ENCODE measurements at places on chromosomes 7 and 10.
A peak's percentile ranks its signal among the peaks of the same experiment; 100 is the strongest.

DNA sequence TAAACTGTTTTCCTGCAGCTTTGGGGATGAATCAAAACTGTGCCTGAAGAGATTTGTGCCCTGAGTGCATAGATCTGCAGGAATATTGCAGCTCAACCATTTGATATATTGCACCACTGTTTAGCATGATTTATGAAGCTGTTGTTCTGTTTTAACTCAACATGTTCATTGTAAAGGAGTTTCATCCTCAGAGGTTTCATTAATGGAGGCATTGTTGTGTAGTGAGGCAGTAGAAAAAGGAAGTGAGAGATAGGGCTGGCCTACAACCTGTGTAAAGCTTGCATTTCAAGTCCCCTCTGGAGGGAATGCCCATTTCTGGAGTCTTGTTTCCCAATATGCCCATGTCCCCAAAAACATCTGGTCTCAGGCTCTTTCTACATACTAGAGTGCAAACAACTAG is 67.5 kb downstream of the DNAJC12 start:
- DNase-seq, result no peak

DNA sequence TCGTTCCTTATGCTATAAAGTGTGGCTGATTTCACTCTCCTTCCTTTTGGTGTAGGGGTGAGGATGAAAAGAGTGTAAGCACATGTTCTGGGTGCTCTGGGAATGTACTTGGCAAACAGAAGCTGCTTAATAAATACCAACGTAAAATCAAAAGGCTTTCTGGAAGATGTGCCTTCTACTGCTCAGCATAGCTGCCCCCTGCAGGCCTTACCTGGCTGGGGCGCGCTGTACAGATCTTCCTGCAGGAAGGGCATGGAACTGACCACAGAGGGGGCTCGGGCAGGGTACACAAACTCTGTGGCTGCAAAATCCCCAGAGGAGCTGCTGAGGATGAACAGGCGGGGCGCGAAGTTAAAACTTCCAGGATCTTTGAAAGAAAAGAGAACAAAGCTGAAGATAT is 169.4 kb downstream of the SVIL start:
- no peak for DNase-seq

GRCh38 chr10:99941942-99942820 is 67.6 kb downstream of the DNMBP start:
- DNase-seq, result no peak

- DNase-seq, result no peak
Observed at GRCh38 chr7:78702770-78703169, 750.7 kb downstream of the MAGI2 start.

DNA sequence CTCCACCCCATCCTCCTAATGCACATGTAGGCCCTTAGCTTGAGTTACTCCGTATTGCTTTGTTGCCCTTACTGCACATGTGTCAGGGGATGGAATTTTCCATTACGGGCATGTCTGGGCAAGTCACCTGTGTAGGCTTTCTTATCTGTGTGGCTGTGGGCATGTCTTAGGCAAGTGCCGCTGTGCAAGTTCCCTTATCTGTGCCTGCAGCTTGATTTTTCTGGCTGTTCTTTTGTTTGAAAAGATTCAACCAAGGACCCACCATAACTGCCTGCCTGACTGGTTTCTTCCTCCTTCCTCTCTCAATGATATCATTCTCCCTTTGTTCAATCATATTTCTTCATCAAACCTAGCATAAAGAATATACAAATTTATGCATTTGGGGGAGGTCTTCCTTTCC is 88.5 kb downstream of the AKR1D1 start:
- no peak for DNase-seq

DNA sequence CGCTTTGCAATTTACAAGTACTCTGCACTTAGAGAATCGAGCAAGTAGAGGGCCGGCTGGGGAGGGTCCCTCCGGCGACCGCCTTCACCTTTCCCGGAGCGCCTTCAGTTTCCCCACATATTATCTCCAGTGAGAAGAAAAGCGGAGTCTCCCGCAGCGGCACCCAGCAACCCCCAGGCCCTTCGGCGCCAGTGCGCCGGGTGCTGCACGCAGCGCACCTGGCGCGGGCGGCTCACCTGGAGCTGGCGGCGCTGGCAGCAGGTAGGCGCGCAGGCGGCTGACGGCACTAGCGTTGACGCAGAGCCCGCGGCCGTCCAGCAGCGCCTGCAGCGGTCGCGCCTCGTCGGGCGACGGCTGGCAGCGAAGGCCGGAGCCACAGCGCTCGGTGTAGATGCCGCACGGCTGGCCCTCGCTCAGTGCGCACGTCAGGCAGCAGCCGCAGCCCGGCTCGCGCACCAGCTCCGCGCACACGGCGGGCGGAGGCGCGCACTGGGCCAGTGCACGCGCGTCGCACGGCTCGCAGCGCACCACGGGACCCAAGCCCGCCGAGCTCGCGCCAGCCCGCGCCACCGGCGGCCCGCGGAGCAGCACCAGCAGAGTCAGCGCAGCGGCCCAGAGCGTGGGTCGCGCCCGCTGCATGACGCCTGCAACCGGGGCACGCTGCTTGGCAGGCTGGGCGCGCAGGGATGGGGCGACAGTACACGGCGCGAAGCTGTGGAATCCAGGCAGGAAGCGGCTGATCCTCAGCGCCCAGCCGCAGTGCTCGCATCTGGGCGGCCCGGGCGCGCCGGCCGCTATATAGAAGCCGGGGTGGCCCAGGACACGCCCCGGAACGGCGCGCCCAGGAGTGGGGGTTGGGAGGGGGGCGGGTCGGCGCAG is at the start of gene IGFBP3:
Gene IGFBP3, minus strand, starts transcription at position 771 of the 879 bp plus-strand sequence. Its CDS starts 132 bp downstream, at position 639.
- no peak for DNase-seq

DNA sequence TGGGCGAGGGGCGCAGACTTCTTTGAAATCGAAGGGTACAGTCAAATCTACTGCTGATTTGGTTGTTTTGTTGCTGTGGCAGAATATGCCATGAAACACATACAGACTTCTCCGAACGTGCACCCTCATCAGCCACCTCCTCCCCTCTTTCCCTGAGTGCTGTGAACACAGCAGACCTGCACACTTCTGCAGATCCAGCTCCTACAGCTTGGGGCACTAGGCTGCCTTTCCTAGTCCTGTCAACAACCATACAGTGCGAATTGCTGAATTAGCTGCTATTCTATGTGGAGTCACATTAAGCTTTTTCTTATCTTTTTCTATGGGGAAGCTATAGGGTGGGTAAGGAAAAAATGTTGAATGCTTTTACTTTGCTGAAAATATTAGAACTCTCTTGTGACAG is 57.5 kb downstream of the COL17A1 start:
- DNase-seq, result no peak

- no peak for DNase-seq
Observed at GRCh38 chr7:27220440-27220955, 20.6 kb upstream of the HOXA13 start.

- no peak for DNase-seq
Observed at GRCh38 chr7:13198727-13199126, 511.3 kb downstream of the ARL4A start.

DNA sequence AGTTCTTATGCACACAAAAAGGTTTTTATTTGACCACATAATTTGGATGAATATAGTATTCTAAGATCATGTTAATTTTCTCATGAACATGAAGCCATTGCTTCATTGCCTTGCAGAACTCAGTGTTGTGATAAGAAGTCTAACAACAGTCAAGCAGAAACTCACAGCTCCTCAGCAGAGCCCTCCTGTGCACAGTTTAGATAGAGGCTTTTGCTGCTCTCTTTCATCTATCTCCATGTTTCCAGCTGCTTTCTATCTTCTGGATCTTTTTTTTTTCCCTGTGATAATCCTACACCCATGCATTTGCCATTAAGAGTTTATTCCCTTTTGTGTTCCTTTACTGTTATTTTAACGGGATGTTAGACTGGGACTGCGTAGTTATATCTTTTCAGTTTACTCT is 557.7 kb upstream of the LRRTM3 start:
- DNase-seq, result no peak

GRCh38 chr10:70584909-70585544 is 17.5 kb downstream of the PRF1 start:
- DNase-seq, result peak; percentile 25

GRCh38 chr10:96410296-96410695 is 51.5 kb upstream of the OPALIN start:
- no peak for DNase-seq

GRCh38 chr7:14717816-14718215 is 184.7 kb downstream of the DGKB start:
- peak; percentile 69 for DNase-seq

- no peak for DNase-seq
Observed at GRCh38 chr7:134823400-134823799, 44.0 kb downstream of the CALD1 start.

DNA sequence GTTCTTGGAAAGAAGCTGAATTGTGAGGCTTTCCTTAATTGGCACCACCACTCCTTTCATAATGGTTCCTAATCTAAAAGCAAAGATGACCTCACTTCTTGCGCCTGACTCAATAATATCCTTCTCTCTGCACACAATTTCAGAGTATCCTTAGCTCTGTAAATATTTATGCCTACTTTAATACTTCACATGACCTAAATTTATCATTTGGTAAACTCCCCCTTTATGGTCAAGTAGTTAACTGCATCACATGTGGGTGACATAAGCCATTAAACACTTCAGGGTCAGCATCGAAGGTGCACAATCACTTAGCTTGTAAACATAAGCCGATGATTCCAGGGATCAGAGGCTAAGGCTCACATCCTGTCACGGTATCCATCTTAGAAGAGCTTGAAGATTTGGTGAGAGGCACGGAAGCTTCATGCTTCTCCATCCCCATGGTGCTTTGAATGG is 7.3 kb upstream of the RHOBTB1 start:
- no peak for DNase-seq

GRCh38 chr10:97892939-97893338 is 43.3 kb downstream of the GOLGA7B start:
- no peak for DNase-seq

DNA sequence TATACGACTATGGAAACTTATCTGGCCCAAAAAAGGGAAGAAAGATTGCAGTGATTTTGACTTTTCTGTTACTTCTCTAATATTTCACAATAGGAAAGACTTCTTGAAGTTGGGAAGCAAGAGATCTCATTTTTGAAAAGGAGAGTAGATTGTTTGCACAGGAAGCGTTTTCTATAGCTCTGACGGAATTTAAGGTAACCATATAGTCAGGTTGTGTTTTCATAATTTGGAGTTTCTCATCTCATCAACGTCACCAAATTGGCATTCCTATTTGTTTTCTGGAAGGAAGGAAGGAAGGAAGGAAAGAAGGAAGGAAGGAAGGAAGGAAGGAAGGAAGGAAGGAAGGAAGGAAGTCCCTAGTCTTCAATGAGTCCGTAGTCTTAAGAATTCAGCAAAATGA is 732.0 kb downstream of the XPNPEP1 start:
- DNase-seq, result no peak

DNA sequence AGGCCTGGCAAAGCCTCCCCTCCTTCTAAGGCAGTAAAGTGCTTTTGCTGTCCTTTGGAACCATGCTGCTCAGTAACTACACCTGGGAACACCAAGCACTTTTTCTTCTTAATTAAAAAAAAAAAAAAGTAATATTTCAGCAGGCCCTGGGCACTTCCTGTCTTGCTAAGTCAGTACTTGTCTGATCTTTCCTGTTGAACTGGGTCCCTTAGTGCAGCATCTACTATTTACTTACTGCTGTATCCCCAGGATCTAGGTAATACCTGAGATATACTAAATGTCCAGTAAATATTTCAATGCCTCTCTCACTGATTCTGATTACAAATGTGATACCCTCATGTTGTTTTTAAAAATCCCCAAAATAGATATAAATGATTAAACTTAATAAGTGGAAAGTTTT is 77.4 kb downstream of the PPP1R3C start:
- DNase-seq, result no peak

GRCh38 chr7:127290801-127291361 is 38.1 kb upstream of the GRM8 start:
- DNase-seq, result no peak

GRCh38 chr10:3402187-3402751 is 229.7 kb upstream of the PITRM1 start:
- DNase-seq, result no peak

- no peak for DNase-seq
Observed at GRCh38 chr7:69896121-69896520, 297.8 kb downstream of the AUTS2 start.

DNA sequence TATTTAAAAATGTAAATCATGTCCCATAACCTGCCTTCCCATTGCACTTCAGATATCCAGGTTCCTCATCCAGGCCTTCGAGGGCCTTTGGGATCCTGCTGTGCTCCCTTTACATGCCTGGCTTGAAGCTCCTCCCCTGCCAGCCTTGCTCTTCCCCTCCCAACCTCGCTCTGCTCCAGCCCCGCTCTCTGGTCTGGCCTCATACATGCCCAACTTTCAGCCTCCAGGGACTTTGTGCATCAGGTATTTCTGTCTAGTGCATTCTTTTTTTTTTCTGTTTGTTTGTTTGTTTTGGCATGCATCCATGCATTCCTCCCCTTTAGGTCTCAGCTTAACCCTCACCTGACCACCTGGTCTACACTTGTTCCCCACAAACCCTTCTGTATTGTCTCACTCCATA is 160.3 kb downstream of the SNX10 start:
- no peak for DNase-seq

DNA sequence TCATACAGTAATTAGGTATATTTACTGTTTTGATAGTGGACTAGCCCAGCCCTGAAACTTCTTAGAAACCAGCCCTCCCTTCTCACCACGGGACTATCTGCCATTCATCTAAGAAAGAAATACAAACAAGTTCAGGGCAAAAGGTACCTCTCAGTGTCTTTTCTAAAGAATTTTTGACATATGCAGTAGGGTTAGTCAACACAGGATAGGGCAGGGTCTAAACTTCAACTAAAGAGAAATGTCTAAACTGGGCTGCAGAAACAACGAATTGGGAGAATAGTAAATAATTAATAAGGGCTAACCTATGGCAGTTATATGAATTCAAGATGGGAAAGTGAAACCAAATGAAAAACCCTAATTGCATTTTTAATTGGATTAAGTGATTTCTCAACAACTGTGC is 496.6 kb downstream of the INHBA start:
- no peak for DNase-seq

DNA sequence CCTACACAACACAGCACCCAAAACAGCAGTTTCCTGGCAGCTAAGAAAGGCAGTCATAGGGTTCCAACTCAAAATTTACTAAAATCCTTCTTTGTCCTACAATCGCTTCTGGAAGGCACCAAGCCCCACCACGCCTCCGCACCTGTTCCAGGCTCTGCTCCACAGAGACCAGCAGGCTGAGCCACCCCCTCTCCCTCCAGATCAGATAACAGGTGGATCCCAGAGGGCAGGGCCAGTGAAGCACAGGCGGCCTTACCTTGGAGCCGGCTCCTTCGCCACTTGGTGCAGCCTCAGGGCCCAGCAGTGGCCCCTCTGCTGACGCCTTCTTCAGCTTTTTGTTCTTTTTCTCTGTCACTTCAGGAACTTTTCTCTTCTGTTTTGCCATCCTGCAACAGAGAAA is 33.0 kb downstream of the ZFAND2A start:
- DNase-seq, result no peak

- no peak for DNase-seq
Observed at GRCh38 chr7:79789584-79790345, 336.3 kb upstream of the MAGI2 start.
